ENCODE measurements at places on chromosomes 12 and 14. TPM values are rescaled to one million over a fixed set of nuclear protein-coding genes. Genes with fewer than 3 reads are reported as not detected.

The PAX9 gene
- total RNA-seq: not detected

The ABCD2 gene
- total RNA-seq: under 0.01 TPM

The CGRRF1 gene
- total RNA-seq: 15.0 TPM

The ARPC3 gene
- 438 TPM for total RNA-seq

The OSGEP gene
- total RNA-seq: 58.1 TPM

The IFT43 gene
- total RNA-seq: 27.1 TPM

The CLEC4C gene
- total RNA-seq: not detected

The SENP1 gene
- total RNA-seq: 9.3 TPM

The OR4E2 gene
- total RNA-seq: not detected

The RNF10 gene
- 136 TPM for total RNA-seq

The C1QL4 gene
- 0.38 TPM for total RNA-seq

The NEUROD4 gene
- total RNA-seq: not detected

The TIMM9 gene
- total RNA-seq: 11.8 TPM

The HPD gene
- not detected for total RNA-seq

The SALL2 gene
- 1.2 TPM for total RNA-seq

The PLCZ1 gene
- not detected for total RNA-seq

The EXOC3L4 gene
- under 0.01 TPM for total RNA-seq

The PSMD9 gene
- total RNA-seq: 33.8 TPM

The KRT79 gene
- not detected for total RNA-seq

The IRAK3 gene
- 3.5 TPM for total RNA-seq

The ARHGAP9 gene
- total RNA-seq: 0.38 TPM

The IL23A gene
- 0.28 TPM for total RNA-seq

The PLBD1 gene
- total RNA-seq: 2.8 TPM

The SLC6A13 gene
- 0.19 TPM for total RNA-seq

The C14orf132 gene
- 20.9 TPM for total RNA-seq

The ACVRL1 gene
- total RNA-seq: 35.1 TPM

The DUSP16 gene
- total RNA-seq: 5.4 TPM

The MYH6 gene
- not detected for total RNA-seq

The ACOT6 gene
- not detected for total RNA-seq

The GLRX5 gene
- total RNA-seq: 52.5 TPM

The SLC35E3 gene
- 3.1 TPM for total RNA-seq

The CCDC196 gene
- total RNA-seq: not detected

The ST8SIA1 gene
- 0.28 TPM for total RNA-seq
